ENCODE measurements at places on chromosomes 6 and 20. TPM values are rescaled to one million over a fixed set of nuclear protein-coding genes. Genes with fewer than 3 reads are reported as not detected.
A peak's percentile ranks its signal among the peaks of the same experiment; 100 is the strongest.

The MROH8 gene
- total RNA-seq = 1.9 TPM

The IL17F gene
- not detected for total RNA-seq

The NKAIN2 gene
- total RNA-seq = 3.2 TPM

The SIRPB1 gene
- total RNA-seq = 3.4 TPM

The TGM3 gene
- 2.4 TPM for total RNA-seq

The ARG1 gene
- 0.81 TPM for total RNA-seq

- peaks cover 50% of the 10 kb centered on the region for H3K4me1 ChIP-seq
- no peaks in the 10 kb centered on the region for H3K27me3 ChIP-seq
- no peak overlapping the region for H3K4me3 ChIP-seq
Measured at GRCh38 chr6:38215225-38215624, 395.7 kb downstream of the ZFAND3 start.

DNA sequence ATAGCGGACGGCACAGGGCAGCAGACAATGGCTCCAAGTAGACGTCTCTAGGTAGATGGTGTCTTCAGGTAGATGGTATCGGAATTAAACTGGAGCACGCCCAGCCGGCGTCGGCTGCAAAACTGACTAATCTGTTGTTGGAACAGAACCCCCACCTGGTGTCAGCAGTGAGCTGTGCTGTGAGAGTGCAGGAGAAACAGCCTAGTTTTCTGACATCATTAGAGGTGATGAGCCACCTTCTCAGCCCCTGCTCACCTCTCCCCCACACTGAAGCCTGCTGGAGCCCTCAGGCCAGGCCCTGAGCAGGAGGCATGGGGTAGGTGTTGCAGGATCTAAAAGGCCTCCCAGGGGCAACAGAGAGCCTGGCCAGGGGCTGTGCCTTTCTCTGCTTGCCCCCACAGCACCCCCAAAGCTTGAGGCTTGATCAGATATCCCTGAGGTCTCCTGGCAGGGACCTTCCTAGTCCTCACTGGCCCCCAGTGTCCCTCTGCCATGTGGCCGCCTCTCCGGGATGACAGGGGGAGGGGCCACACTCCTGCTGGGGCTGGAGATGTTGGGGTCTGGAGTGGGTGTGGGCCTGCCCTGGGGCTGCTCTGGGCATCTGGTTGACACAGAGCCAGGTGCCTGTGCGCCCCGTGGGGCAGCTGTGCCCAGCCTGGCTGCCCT, 6.9 kb upstream of the HELZ2 start:
- peaks cover 8% of the 10 kb centered on the region for H3K4me1 ChIP-seq
- H3K36me3 ChIP-seq = no peaks in the 10 kb centered on the region
- peaks cover 21% of the 10 kb centered on the region for H3K27me3 ChIP-seq
- no peak overlapping the region for H3K4me3 ChIP-seq
- ATAC-seq = no peak
- H3K27ac ChIP-seq = no peak overlapping the region

DNA sequence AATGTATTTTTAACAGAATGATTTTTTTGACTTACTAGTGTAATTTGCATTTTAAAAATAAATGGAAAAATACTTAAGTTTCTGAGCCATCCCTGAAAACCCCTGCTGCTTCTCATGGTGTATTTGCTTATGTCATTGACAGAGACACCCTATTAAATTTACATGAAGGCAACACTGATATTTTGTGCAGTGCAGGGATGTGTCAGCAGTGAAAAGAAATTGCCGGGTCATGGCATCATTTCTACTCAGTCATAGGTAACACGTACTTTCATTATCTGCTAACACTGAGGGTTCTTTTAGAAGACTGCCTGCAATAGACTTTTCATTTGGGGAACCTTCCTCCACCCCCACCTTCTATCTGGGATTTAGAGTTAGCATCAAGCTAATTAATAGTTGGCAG, 136.7 kb upstream of the RNF217 start:
- H3K4me3 ChIP-seq = no peak overlapping the region
- H3K36me3 ChIP-seq = no peaks in the 10 kb centered on the region
- H3K27me3 ChIP-seq = no peaks in the 10 kb centered on the region
- ATAC-seq = no peak
- H3K4me1 ChIP-seq = no peaks in the 10 kb centered on the region

DNA sequence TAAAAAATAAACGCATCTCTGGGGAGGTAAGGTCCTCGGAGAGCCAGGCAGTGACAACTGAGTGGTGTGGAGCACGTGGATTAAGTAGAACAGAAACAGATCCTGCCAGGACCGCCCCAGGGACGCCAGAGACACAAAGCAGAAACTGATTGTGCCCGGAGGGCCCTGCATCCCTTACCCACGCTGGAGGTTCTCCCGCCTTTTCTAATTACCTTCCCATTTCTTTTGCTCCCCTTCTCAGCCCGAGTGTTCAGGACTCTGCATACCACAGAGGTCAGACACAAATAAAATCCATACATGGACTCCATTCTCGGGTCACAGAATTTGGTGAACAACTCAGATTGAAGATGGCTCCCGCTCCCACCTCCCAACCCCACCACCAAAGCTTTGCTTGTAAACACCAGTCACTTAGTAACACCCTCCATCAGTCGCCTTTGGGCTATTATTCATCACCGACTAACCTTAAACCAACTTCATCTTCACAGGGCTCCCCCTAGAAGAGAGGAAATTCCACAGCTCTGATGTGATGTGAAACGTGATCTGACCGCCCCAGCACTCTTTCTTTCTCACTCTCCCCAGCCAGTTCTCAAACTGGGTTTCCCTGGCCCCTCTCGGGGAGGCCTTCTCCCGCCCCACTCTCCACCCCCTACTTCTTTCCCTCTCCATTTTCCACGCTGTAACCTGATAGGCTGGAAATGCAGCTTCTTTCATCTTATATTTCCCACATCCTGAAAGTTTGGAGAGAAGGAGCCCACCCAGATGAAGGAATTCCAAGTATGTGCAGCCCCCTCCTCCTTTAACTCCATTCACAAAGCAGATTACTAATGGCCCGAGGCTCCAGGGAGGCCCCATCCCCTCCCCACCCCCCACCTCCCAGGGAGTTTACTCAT, 32.5 kb upstream of the PIM1 start:
- H3K27ac ChIP-seq = peak overlapping the region; percentile 94
- H3K27me3 ChIP-seq = no peaks in the 10 kb centered on the region
- no peaks in the 10 kb centered on the region for H3K36me3 ChIP-seq
- peak; percentile 70 for ATAC-seq
- peaks cover 69% of the 10 kb centered on the region for H3K4me1 ChIP-seq

GRCh38 chr6:164507206-164507940, 802.0 kb downstream of the C6orf118 start:
- H3K4me3 ChIP-seq = no peak overlapping the region
- no peak overlapping the region for H3K27ac ChIP-seq
- no peaks in the 10 kb centered on the region for H3K27me3 ChIP-seq
- H3K36me3 ChIP-seq = no peaks in the 10 kb centered on the region

- no peaks in the 10 kb centered on the region for H3K36me3 ChIP-seq
- peaks cover 9% of the 10 kb centered on the region for H3K4me1 ChIP-seq
- no peak for ATAC-seq
- H3K27me3 ChIP-seq = no peaks in the 10 kb centered on the region
- no peak overlapping the region for H3K4me3 ChIP-seq
- H3K27ac ChIP-seq = no peak overlapping the region
Measured at GRCh38 chr6:108793516-108794251, 54.5 kb upstream of the ARMC2 start.

GRCh38 chr6:54196905-54197304, 85.7 kb downstream of the MLIP start:
- no peaks in the 10 kb centered on the region for H3K27me3 ChIP-seq
- ATAC-seq = no peak
- H3K4me3 ChIP-seq = no peak overlapping the region
- no peak overlapping the region for H3K27ac ChIP-seq

DNA sequence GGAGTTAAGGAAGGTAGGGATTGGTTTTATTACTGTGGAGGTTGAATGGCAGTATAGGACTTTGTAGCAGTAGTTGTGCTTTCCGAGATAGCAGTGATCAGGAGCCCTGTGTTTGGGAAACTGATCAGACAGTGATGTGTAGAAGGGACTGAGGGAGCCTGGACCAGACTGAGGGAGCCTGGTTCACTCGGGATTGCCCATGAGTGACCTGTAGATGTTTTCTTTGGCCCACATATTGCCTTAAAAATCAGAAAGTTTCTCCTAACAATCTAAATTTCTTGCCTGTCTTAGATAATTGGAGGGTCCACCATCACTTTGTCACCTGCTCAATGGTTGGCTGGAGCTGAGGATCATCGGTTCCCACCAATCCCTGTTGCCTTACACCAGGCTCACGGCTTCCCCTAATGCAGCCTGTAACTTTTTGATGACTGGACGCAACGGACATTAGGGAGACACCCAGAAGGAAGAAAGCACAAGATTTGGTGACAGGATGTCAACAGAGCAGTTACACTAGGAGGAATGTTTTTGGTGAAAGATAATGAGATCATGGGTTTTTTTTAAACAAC, 1.1 kb downstream of the CDS2 start:
- peak overlapping the region; percentile 94 for H3K27ac ChIP-seq
- H3K4me3 ChIP-seq = peak overlapping the region; percentile 99
- ATAC-seq = no peak
- H3K27me3 ChIP-seq = no peaks in the 10 kb centered on the region
- H3K4me1 ChIP-seq = peaks cover 26% of the 10 kb centered on the region
- no peaks in the 10 kb centered on the region for H3K36me3 ChIP-seq

DNA sequence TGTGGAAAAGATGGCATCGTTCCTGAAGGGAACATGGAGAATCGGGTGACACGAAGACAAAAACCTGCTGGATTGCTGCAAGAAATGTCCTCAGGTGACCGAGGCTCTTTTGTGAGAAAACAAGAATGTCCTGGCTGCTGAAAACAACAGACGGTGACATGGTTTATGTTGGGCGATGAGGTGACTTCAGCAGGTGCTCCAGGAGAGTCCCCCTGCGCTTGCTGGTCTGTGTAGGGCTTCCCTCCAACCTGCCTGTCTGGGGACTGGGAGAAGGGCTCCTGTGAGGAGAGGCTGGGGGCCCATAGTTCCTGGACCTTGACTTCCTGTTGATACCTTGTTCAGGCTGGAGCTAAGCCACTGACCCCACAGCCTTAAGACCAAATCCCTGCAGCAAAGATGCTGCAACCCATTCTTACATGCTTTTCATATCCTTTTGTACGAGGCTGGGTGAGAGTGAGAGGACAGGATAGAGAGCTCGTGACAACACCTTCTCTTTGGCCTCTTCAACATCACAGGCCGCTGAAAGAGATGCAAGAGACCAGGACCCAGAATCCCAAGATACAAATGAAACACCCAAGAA, 134.8 kb downstream of the CD83 start:
- no peaks in the 10 kb centered on the region for H3K36me3 ChIP-seq
- ATAC-seq = no peak
- no peak overlapping the region for H3K27ac ChIP-seq

DNA sequence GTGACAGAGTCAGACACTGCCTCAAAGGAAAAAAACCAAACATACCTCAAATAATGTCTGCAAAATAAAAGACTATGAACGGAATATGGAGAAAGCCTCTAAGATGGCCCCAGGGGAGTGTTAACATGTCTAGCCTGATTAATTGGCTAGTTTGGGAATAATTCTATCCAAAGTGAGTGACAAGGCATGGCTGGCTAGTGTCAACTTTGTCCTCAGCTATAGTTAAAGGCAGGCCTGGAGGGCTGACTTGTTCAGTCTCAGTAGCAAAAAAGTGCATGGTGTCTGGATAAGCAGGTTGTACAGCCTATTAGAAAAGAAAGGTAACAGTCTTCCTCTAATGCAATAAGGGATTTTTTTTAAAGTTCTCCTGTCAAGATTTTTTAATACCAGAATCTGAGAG, 32.7 kb downstream of the GCNT2 start:
- no peaks in the 10 kb centered on the region for H3K27me3 ChIP-seq
- peaks cover 62% of the 10 kb centered on the region for H3K4me1 ChIP-seq
- no peaks in the 10 kb centered on the region for H3K36me3 ChIP-seq
- H3K27ac ChIP-seq = peak overlapping the region; percentile 86
- no peak overlapping the region for H3K4me3 ChIP-seq

DNA sequence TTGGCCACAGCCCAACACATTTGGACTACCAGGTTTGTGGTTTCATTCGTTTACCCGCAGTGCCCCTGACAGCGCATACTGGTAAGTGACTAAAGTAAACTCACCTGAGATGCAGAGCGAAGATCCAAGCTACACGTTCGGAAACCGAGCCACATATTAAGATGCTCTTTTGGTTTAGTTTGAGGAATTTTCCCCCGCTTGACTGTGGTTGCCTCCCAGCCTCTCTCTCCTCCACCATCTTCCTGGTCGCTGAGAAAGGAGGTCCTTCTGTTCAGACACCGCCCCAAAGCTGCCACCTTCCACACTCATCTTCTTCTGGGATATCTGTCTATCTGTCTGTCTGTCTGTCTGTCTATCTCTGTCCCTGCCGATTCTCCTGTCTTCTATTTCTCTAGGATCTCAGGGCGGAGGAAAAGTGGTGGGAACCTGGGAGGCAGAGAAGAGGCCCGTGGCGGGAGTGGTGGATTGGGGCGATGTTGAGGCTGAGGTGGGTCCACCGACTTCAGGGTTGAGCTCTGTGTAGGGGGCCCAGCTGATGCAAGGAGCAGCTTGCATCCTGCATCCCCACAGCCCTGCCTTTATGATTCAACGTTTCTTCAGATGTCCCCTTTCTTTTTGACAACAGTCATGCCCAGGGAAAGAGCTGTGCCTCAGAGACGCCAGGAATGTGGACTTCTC, 196.9 kb upstream of the ZNF184 start:
- no peak overlapping the region for H3K4me3 ChIP-seq
- H3K4me1 ChIP-seq = no peaks in the 10 kb centered on the region
- no peak overlapping the region for H3K27ac ChIP-seq
- H3K36me3 ChIP-seq = no peaks in the 10 kb centered on the region

GRCh38 chr20:63917811-63918210, 22.9 kb downstream of the DNAJC5 start:
- H3K4me3 ChIP-seq = no peak overlapping the region
- no peaks in the 10 kb centered on the region for H3K4me1 ChIP-seq
- H3K27me3 ChIP-seq = no peaks in the 10 kb centered on the region
- H3K27ac ChIP-seq = no peak overlapping the region

DNA sequence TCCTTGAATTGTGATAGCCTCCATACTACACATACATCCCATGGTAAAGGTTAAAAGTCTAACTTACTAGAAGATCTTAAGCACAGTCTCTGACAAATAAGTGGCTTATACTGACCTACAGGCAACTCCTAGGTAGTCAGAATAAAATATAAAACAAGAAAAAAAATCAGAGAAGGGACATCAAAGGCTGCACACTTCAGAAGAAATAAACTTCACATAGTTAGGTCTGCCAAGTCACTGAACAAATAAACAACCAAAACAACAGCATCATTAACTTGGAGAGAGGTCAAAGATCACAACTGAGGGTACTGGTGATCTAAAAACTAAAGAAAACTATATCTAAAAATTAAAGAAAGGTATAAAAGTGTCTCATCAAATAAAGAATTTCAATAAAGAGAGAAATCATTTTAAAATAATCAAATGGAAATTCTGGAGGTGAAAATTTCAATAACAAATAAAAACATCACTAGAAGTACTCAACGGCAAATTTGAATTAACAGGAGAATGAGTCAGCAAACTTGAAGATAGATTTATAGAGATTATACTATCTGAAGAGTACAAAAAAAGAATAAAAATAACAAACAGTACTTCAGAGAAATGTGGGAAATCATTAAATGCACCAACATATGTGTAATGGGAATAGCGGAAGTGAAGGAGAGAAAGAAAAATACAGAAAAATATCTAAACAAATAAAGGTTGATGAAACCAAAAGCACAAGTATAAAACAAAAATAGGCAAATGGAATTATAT, 88.0 kb upstream of the UST start:
- no peak overlapping the region for H3K4me3 ChIP-seq
- H3K36me3 ChIP-seq = no peaks in the 10 kb centered on the region
- H3K4me1 ChIP-seq = no peaks in the 10 kb centered on the region
